ENCODE measurements at places on chromosomes 7 and 10.

- DNase-seq = no peak
These were observed 9.4 kb upstream of the ANKRD1 start for GRCh38 chr10:90930070-90930837.

- peak; percentile 58 for DNase-seq
These were observed at the start of gene FOXK1 for GRCh38 chr7:4681886-4682620. TSS of gene FOXK1 (plus strand) at chr7:4682295. CDS start at chr7:4682309, 14 bp downstream.

- no peak for DNase-seq
These were observed 26.8 kb upstream of the TRUB1 start for GRCh38 chr10:114911052-114911711.

GRCh38 chr10:43114743-43115611, 23.3 kb upstream of the CSGALNACT2 start:
- no peak for DNase-seq

All from inflammatory macrophage treated with lipopolysaccharide for 1 hour (primary cell).